GM13977 (cell line): ENCODE measurements at places on chromosomes 1 and 21.

DNA sequence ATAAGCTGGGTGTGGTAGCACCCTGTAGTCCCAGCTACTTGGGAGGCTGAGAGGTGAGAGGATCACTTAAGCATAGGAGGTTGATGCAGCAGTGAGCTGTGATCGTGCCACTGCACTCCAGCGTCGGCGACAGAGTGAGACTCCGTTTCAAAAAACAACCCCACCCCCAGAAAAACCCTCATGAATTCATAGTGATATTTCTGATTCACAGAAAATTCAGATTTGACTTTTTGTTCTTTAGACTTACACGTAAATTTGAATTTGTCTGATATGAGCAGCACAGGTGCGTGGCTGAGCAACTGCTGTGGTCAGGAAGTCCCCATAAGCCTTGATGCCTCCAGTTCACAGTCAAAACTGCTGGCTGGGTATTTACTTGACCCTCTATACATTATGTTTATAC, 10.0 kb upstream of the MORC3 start:
- DNase-seq = peak; percentile 65

GRCh38 chr1:5297886-5298239, 643.5 kb downstream of the AJAP1 start:
- no peak for DNase-seq

DNA sequence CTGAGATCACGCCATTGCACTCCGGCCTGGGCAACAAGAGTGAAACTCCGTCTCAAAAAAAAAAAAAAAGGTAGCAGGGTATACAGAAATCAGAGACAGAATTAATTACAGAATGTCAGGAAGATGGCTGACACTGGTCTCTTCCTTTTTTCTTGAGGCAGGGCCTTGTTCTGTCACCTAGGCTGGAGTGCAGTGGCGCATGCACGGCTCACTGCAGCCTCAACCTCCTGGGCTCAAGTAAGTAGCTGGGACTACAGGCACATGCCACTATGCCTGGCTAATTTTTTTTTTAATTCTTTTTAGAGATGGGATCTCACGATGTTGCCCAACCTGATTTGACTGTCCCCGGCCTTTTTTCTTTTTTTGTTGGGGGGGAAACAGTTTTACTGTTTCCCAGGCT, 16.4 kb downstream of the RNU5D-1 start:
- DNase-seq = no peak

DNA sequence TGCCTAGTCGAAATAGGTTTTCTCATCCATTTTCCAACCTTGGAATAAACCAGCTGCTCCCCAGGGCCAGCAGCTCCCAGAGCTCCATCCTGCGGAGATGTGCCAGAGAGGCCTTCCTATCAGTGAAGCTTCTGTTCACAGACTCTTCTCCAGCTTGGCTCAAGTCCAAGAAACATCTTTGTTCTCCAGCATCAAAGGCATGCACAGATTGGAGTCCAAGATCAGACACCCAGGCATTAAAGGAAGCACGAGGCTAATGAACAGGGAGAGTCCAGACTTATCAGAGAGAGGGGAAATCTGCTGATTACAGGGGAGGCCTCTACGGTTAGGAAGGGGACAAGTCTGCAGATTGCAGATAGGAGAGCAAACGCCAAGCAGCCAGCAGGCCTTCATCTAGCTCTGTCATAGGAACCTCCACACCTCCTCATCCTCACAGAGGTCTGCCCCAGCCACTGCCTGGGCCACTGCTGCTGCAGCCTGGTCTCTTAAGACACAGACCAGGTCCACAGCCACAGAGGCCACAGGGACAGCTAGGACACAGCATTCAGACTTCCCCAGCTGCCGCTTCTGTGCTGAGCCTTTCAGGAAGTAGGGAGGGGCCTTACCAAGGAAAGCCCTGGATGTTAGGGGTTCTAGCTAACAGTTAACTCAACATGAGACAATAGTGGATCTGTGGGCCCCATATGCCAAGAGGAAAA, 3.4 kb downstream of the PRR9 start:
- DNase-seq = no peak

- peak; percentile 22 for DNase-seq
Observed at GRCh38 chr21:14120091-14120734, 90.5 kb downstream of the LIPI start.

DNA sequence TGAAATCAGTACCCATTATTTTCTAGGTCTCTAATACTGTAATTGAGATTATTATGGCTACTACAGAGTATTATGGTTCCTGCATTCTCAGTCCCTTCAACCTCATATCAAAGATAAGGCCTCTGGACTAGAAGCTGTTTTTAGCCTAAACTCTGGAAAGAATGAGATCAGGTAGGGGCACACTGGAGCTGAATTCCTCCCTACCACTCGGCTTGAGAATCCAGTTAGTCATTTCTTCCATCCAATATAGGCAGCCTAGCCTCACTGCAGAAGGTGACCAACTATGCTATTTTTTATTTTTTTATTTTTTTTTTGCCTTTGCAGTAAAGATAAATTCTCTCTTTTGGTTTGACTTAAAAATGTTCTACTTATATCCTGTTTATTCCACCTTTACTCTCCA, 8.0 kb upstream of the HAX1 start:
- no peak for DNase-seq

DNA sequence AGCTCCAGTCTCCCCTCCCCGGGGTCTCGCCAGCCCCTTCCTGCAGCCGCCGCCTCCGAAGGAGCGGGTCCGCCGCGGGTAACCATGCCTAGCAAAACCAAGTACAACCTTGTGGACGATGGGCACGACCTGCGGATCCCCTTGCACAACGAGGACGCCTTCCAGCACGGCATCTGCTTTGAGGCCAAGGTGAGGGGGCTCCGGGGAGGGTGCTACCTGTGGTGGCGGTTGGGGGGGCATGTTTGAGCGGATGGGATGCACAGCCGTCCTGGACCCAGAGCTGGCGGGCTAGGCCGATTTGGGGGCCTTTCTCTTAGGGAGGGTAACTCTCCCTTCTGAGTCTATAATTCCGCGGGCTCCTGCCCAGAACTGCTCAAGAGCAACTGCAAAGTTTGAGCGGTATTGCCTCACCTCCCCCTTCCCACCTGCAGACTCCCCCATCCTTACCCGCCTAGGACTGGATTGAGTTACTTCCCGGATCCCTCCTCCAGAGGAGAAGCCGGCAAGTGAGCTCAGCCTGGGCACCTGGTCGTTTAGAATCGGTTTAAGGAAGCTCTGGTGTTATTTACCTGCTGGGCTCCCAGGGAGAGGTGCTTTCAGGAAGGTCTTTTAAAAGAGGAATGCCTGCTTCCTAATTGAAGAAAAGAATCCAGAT, 730 bp downstream of the NOS1AP start:
- DNase-seq = no peak

GRCh38 chr1:38274974-38275373, 228.4 kb upstream of the POU3F1 start:
- DNase-seq = no peak

DNA sequence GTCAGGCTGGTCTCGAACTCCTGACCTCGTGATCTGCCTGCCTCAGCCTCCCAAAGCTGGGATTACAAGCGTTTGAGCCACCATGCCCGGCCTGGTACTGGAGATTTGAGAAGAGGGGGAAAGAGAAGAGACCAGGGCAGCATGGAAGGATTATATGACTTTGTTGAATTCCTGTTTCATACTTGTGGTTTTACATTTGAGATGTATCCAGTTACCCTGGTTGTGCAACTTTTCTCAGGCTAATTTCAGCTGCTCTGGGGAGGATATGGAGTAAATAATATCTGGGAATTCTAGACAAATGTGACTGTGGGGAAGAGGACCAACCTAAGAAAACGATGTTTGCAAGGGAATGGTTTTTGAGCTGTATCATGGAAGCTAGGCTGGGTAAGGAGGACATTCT, 89.5 kb upstream of the GREM2 start:
- DNase-seq = no peak

DNA sequence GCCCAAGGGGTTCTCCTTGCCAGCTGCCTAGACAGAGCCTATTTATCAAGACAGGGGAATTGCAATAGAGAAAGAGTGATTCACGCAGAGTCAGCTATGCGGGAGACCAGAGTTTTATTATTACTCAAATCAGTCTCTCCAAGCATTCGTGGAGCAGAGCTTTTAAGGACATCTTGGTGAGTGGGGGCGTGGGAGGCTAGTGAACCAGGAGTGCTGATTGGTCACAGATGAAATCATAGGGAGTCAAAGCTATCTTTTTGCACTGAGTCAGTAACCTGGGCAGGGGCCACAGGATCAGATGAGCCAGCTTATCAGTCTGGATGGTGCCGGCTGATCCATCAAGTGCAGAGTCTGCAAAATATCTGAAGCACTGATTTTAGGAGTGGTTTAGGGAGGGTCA, 64.8 kb upstream of the MRPS6 start:
- DNase-seq = no peak

- no peak for DNase-seq
Observed at GRCh38 chr1:106480629-106481028, 575.8 kb upstream of the PRMT6 start.

DNA sequence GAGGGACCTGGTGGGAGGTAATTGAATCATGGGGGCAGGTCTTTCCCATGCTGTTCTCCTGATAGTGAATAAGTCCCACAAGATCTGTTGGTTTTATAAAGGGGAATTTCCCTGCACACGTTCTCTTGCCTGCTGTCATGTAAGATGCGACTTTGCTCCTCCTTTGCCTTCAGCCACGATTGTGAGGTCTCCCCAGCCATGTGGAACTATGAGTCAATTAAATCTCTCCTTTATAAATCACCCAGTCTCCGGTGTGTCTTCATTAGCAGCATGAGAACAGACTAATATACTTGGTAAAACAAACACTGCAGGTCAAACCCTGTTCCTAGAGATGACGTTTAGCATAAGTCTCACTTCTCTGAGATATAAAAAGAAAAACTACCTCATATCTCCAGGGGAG, 148.3 kb downstream of the MATN1 start:
- DNase-seq = no peak

DNA sequence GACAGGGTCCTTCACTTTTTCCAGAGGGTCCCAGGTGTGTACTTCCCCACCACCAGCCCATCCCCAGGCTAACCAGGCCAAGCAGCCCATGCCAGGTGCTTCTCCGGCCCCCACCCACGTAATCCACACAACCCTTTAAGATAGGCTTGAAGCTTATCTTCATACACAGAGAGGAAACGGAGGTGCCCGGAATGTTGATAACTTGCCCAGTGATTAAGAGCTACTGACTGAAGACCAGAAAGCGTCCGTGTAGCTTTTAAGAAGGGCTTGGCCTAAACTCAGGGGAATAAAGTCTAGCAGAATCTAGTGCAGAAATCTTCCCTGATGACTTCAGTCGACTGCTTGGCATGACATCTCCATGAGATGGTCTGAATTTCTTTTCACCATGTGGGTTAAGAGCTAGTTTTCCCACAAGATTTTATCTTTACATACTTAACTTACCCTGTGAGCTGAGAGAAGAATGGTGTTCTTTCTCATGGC, 138.7 kb downstream of the GALNT2 start:
- no peak for DNase-seq

GRCh38 chr1:38589036-38589435, 270.5 kb downstream of the RRAGC start:
- DNase-seq = no peak

DNA sequence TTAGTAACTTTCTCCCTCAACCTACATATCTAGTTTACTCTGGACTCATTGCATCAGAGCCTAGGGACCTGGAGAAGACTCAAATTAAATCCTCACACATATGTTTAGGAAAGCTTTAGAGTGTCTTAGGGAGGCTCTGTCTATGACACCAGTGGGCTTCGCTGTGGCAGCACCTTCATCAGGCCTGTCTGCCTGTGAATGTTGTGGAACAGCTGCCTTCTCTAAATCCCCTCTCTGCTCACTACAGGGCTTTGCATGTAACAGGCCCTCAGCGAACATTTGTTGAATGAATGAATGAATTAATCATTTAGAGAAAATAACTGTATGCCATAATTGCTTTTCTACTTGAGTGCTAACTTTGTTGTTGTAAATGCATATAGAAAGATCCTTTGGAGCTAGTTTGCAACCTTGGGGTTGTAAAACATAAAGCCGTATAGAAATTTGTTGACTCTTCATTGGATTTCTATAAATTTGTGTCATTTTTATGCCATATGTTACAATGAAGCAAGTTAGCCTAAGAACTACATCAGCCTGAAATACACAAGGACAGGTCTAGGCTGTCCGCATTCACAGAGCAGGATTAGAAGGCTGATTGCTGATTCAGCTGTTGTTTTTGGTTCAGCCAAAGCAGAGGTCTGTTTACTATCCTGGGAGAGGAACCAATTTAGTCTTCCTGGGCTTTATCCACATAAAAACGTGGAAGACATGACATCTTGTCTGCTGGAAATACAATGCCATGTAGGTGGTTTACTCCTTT, 238.0 kb downstream of the ASTN1 start:
- DNase-seq = no peak

DNA sequence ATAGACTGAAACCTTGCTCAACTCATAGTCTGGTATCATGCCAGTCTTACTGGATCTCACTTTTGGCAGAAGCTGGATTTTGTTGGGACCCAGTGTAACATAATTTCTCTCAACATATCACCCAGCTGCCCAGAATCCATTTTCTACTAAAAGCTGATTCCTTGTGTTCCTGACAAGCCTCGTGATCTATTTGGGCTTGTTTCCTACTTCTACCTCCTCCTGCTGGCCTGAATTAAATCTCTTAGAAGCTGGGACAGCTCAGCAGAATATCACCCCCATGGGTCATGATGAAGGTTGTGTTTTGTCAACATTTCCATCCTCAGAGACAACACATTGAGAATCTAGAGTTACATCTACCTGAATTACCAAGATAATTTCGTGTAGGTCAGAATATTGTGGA, 7.7 kb downstream of the GOLT1A start:
- no peak for DNase-seq

DNA sequence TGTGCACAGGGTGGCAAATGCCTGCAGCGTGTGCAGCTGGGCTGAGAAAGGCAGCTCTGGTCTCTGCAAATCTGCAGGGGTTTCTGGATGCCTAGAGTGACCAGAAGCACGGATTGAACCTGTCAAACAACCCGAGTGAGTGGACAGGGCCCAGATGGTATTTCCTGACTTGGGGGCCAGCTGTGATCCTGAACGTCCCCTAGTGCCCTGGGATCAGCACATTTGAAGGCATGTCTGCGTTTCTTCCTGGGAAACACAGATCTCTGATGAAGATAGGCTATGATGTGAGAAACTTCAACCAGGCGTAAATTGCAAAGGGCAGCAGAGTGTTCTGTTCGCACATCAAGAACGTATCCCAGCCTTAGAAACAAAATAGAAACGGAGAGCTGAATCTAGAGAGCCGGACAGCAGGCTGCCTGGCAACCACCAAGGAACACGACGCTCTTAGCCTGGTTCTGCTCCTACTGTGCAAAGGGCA, 163.1 kb downstream of the KCNJ6 start:
- DNase-seq = no peak
